Mesangial cell (primary cell): ENCODE measurements at places on chromosomes 1 and 21. TPM values are rescaled to one million over a fixed set of nuclear protein-coding genes. Genes with fewer than 3 reads are reported as not detected.

Gene SLAMF8
- not detected in 2 replicates for total RNA-seq

Gene ACTL8
- not detected in 2 replicates for total RNA-seq

Gene RIMS3
- total RNA-seq: 1.8 and 3.7 TPM in 2 replicates

Gene DMBX1
- total RNA-seq: not detected in 2 replicates

Gene LHX8
- not detected in 2 replicates for total RNA-seq

Gene RIPK4
- 12.1 and 14.2 TPM in 2 replicates for total RNA-seq

Gene CD101
- total RNA-seq: 0.38 and 1.6 TPM in 2 replicates

Gene RPS27
- 1,375 and 1,653 TPM in 2 replicates for total RNA-seq

Gene CELA3B
- total RNA-seq: not detected in 2 replicates

Gene RGS18
- total RNA-seq: not detected in 2 replicates

Gene CYP4B1
- total RNA-seq: not detected in 2 replicates

Gene ENTREP3
- total RNA-seq: 28.8 and 35.4 TPM in 2 replicates

Gene NME7
- total RNA-seq: 13.1 and 19.6 TPM in 2 replicates

Gene APCS
- total RNA-seq: not detected in 2 replicates

Gene AXDND1
- total RNA-seq: 0.25 and 0.33 TPM in 2 replicates

Gene WDR64
- total RNA-seq: not detected in 2 replicates

Gene RNPC3
- 3.9 and 5.5 TPM in 2 replicates for total RNA-seq

Gene EIF4G3
- total RNA-seq: 24.1 and 31.7 TPM in 2 replicates

Gene TMEM82
- not detected in 2 replicates for total RNA-seq

Gene SLC35F3
- total RNA-seq: 0.63 and 1.1 TPM in 2 replicates

Gene GUCA2A
- total RNA-seq: not detected in 2 replicates

Gene TCP10L
- under 0.01 TPM in 1 of 2 replicates, not detected in the other for total RNA-seq

Gene SPTA1
- not detected in 2 replicates for total RNA-seq

Gene CLCA4
- total RNA-seq: not detected in 2 replicates

Gene LENEP
- 0.89 TPM in 1 of 2 replicates, not detected in the other for total RNA-seq

Gene GRHL3
- 0.16 and 1.5 TPM in 2 replicates for total RNA-seq

Gene DPT
- total RNA-seq: 0.13 TPM in 1 of 2 replicates, not detected in the other

Gene NRIP1
- total RNA-seq: 32.3 and 45.0 TPM in 2 replicates

Gene ADAMTS5
- total RNA-seq: 3.4 and 18.6 TPM in 2 replicates

Gene LRRC71
- not detected in 2 replicates for total RNA-seq

Gene GBP5
- total RNA-seq: not detected in 2 replicates

Gene HSF2BP
- 1.1 and 1.3 TPM in 2 replicates for total RNA-seq

Gene PTGFR
- 0.33 and 0.63 TPM in 2 replicates for total RNA-seq

Gene TCHH
- not detected in 2 replicates for total RNA-seq

Gene FAM131C
- 0.65 and 3.7 TPM in 2 replicates for total RNA-seq

Gene UBXN10
- under 0.01 and 0.13 TPM in 2 replicates for total RNA-seq

Gene MARCKSL1
- 154 and 160 TPM in 2 replicates for total RNA-seq

Gene MED8
- 26.9 and 37.8 TPM in 2 replicates for total RNA-seq

Gene TPR
- 56.9 and 64.4 TPM in 2 replicates for total RNA-seq

Gene PROX1
- under 0.01 and 0.51 TPM in 2 replicates for total RNA-seq

Gene MOB3C
- total RNA-seq: 2.9 and 8.0 TPM in 2 replicates

Gene BNIPL
- total RNA-seq: 0.33 TPM in 1 of 2 replicates, not detected in the other

Gene OR2T35
- total RNA-seq: not detected in 2 replicates

Gene ADAMTS1
- total RNA-seq: 28.4 and 39.4 TPM in 2 replicates

Gene PRR9
- not detected in 2 replicates for total RNA-seq

Gene KCNK2
- under 0.01 and 0.25 TPM in 2 replicates for total RNA-seq

Gene TSPAN1
- total RNA-seq: 2.8 and 10.3 TPM in 2 replicates

Gene AHDC1
- 12.4 and 29.7 TPM in 2 replicates for total RNA-seq

Gene CLCNKA
- total RNA-seq: under 0.01 TPM in 1 of 2 replicates, not detected in the other
